ENCODE measurements at places on chromosomes 3 and 15. TPM values are rescaled to one million over a fixed set of nuclear protein-coding genes. Genes with fewer than 3 reads are reported as not detected.

GRCh38 chr3:112377568-112378071 is 44.7 kb downstream of the CD200 start:
- no peak for DNase-seq

GRCh38 chr3:54344601-54345231 is 222.4 kb downstream of the CACNA2D3 start:
- DNase-seq = no peak

DNA sequence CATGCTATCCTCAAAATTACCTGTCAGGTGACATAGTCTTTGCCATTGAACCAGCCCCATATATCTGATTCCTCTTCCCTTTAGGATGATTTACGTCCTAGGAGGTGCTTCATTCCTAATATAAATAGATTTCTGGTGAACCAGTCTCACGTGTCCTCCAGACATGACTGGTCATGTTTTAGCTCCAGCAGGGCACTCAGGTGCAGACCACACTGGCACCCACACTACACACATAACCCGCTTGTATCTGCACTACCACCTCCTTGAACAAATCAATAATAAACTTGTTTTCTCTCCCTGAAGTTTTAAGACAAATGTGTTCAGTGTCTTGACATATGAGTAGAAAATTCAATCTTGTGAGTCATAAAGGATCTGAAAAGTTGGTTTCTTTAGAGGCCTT is 155.5 kb downstream of the GOLIM4 start:
- DNase-seq = no peak

CATSPER2 gene
- total RNA-seq = 3.1 TPM

ISG20 gene
- total RNA-seq = 8.4 TPM

LIPC gene
- not detected for total RNA-seq

- DNase-seq = no peak
Observed at GRCh38 chr3:131474115-131474514, 28.7 kb downstream of the MRPL3 start.

DNA sequence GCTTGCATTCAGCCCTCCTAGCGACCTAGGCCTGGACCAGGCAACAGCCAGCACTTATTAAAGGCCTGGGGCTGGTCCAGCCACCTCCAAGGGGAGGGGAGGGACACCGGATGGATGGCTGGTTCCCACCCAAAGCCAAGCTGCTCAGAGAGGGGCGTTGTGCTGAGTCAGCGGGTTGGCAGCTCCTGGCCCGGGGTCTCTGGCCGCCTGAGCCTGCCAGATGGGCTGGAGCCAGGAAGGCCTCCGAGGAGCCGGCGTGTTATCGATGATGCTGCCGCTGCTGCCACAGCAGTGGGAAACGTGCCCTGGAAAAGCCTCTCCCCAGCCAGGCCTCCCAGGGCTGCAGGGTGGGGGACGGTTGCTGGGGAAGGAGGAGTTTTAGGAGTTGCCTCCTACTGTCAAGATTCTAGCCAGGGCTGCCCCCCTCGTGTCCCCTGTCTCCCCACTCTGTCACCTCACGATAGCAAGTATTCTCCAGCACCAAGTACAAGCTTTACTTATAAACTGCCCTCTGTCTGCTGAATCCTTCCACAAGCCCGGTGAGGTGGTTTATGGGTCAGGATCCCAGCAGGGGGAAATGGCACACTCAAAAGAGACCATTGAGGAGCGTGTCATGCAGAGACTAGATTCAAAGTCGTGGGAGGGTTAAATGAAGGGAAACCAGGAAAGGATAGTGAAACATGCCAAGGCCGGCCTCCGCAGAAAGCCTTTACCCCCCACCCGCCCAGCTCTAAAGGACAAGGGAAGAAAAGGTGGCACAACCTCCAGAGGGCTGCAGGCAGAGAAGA is 43.2 kb upstream of the TSEN2 start:
- no peak for DNase-seq

- DNase-seq = no peak
Observed at GRCh38 chr3:136630915-136631314, 121.3 kb downstream of the STAG1 start.

GRIP2 gene
- total RNA-seq = 0.18 TPM

DNA sequence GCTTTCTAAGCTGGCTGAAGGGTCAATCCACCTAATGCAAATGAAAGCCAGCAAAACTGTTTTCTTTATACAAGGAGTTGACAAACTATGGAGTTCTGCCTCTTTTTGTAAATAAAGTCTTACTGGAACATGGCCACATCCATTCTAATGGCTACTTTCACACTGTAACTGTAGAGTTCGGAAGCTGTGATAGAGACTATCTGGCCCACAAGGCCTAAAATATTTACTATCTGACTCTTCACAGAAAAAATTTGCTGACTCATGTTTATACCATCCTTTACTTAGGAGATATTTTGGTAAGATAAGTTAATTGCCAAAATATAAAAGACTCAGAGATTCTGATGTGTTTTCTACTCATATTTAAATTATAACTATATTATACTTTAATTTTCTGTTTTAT is 93.7 kb upstream of the GK5 start:
- no peak for DNase-seq

DNA sequence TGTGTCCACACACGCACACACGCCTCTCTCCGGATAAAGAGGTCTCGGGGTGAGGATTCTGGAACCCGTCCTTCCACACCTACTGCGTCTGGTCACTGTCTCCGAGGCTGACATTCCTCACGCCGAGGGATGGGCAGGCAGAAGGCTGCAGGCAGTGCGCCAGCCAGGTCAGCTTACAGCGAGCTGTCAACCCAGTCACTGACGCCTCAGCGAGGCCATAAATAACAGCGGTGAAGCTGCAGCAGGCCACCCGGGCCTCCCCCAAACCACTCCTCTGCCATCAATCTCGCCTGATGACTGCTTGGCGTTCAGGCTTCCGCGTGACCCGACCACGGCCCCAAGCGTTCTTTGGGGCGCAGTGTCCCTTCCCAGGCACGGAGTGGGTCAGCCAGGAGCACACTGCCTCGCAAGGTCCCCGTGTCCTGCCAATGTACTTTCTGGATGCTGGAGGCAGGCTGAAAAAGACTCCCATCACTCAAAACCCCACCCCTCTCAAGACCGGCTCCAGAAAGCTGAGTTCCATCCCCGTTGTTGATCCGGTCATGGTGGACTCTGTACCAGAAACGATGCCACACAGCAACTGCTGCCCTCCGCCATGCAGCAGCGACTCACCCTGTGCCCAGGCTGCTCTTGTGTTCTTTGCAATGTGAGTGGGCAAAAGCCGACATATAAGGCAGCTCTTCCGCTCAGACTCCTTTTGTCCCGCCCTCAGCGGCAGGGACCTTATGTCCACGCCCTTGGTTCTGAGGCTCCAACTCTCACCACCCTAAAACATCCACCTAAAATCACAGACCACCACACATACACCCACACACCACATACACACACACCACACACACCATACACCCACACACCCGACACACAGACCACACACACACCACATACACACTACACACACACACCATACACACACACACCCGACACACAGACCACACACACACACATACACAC is 27.1 kb downstream of the CPN2 start:
- no peak for DNase-seq

DNA sequence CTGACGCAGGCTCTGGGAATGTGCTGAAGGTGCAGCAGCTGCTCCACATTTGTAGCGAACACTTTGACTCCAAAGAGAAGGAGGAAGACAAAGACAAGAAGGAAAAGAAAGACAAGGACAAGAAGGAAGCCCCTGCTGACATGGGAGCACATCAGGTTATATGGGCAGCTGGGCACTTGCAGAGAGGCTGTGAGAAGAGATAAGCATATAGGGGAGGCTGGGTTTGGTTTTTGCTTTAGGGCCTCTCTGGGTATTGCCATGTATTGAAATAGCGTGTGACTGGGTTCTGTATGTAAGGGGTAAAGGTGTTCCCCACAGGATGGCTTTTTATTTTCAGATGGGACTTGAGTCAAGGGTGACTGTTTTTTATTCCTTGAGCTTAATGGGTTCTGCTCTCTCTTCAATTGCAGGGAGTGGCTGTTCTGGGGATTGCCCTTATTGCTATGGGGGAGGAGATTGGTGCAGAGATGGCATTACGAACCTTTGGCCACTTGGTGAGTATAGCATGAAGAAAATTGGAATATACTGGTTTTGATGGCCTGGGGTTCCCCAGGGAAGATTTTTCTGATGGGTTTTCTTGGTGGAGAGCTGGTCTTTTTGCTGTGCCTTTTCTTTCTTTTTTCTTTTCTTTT is 7.4 kb downstream of the PSMD2 start:
- DNase-seq = no peak

GRCh38 chr15:64333986-64334929 is 21.7 kb downstream of the CSNK1G1 start:
- no peak for DNase-seq

- no peak for DNase-seq
Observed at GRCh38 chr15:25665913-25666312, 197.2 kb downstream of the ATP10A start.

KLF15 gene
- 5.7 TPM for total RNA-seq

- DNase-seq = no peak
Observed at GRCh38 chr3:64932666-64933342, 245.0 kb upstream of the ADAMTS9 start.

GOLGA8S gene
- 0.44 TPM for total RNA-seq

TRPM1 gene
- not detected for total RNA-seq

GRCh38 chr3:21273259-21274025 is 477.6 kb downstream of the ZNF385D start:
- DNase-seq = no peak

- DNase-seq = no peak
Observed at GRCh38 chr15:62087671-62088352, 21.0 kb downstream of the C2CD4A start.

DNA sequence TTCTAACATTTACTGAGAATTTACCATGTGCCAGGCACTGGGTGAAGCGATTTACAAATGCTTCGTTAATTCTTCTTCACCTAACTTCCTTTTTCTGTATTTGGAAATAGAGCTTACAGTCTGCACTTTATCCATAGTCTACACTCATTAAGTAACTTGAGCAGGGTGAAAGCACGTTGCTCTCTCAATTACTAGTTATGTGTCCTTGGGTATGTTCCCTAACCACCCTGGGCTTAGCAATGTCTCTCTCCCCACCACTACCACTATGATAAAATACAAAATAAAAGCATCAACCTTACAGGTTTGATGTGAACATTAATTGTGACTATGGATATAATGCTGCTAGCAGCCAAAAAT is 172.9 kb upstream of the SLC2A2 start:
- no peak for DNase-seq

Measured in osteocyte (in vitro differentiated cells).